ENCODE measurements at places on chromosomes 7 and 10.

DNA sequence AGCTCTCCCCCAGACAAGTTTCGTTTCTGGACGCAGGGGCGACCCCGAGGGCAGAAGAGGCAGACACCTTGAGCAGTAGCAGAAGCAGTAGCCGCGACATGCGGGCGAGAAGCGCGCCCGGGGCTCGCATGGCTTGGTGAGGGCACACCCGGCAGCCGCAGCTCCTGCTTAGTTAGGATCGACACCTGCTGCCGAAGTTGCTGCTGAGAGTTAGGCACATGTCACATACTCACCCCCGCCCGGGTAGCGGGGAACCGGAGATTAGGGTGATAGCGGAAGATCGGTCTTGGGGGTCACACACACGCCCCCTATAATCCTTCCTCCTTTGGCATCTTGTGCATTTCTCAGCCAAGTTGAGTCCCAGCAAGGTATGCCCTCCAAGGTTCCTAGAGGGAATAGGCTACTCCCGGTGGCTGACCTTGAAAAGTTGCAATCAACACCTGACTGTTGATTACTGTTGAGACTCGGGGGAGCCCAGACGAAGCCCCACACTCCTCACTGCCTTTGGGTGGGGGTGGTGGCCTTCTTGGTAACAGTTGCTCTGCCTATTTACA lies 668 bp downstream of the GPR37 start:
- no peak for DNase-seq

GRCh38 chr10:71840958-71841335 lies 10.1 kb downstream of the PSAP start:
- no peak for DNase-seq

DNA sequence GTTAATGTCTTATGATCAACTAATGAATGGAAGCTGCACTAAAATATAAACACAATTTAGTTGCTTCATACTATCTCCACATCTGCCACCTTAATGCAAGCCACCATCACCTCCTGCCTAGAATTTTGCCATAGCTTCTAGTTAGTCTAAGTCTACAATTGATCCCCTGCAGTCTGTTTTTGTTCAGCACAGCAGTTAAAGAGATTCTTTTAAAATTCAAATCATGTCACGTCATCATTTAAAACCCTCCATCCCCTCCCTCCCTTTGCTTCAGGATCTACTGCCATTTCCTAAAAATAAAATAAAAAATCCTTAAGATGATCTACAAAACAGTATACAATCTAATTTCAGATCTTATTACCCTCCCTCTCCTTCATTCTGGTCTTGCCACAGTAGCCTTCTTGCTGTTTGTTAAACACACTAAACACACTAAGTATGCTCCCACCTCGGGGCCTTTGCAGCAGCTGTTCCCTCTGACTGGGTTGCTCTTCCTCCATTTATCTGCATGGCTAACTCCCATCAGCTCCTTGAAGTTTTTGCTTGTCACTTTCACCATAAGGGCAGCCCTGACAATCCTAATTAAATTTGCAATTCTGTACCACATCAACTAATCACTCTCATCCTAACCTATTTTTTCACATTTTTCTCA lies 97.0 kb upstream of the FOXP2 start:
- DNase-seq: no peak

DNA sequence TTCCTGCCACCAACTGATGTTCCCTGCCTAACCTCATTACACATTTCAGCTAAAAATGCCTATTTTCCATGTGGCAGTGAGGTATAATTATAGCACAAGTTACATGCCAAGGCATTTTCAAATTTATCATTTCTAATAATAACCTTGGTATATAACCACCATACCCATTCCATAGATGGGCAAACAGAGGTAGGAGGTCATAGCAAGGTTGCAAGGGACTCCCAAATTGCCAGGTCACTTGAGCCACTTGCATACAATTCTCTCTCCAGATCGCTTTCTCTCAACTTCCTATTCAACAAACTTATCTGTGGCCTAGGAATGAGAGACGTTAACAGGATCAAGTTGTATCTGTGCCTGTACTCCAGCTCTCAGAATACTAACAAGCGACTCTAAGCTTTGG lies 108.3 kb downstream of the ATXN7L1 start:
- no peak for DNase-seq

DNA sequence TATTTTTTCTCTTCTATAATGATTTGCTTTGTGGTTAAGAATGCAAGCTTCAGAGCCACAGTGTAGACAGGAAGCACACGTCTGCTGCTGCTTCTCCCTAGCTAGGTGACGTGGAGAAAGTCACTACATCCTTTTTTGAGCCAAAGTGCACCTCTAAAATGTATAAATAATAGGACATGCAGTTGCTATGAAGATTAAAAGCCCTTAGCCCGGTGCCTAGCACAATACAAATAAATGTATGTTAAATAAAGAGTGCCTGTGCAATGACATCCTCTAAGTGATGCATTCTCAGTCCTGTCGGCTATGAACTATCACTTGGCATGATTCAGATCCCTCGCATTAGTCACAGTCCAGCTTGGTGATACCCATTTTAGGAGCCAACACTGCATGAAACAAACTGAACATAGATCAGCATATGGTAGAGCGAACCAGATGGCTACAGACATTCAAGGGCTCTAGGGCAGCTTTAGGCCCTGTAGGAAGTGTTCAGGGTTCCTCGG lies 4.8 kb upstream of the TRDMT1 start:
- no peak for DNase-seq

DNA sequence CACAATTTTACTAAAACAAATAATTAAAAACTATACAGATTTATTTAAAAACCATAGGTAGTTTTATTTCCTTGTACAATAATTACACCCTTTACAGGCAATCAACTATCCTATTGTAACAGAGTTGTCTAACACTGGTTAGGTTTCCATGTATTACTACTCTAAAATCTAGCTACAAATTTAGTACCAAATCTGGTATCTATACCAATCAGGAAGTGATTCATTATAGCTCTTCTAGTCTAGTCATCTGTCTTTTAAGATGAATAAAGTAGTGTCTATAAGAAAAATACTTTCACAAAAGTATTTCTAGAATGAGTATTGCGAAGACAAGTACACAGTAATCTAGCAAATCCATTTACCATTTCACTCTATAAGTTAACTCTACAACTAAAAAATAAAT lies 16.9 kb downstream of the ZNF800 start:
- DNase-seq: no peak

DNA sequence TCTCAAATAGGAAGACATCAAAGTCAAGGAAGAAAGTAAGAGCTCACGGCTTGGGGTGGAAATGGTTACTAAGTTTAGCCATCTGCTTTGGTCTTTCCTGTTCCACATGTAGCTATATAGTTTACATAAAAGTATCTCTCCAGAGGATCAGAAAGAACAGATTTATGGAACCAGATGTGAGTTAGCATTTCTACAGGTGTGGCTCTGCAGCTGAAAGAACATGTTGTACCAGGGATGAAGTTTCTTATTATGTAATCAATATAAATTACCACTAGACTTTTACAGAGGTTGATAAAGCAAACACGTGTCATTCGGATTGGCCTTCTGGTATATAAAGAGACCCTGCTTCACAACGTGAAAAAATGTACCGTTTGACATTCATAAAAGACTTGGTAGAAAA lies 19.9 kb downstream of the CALD1 start:
- no peak for DNase-seq

DNA sequence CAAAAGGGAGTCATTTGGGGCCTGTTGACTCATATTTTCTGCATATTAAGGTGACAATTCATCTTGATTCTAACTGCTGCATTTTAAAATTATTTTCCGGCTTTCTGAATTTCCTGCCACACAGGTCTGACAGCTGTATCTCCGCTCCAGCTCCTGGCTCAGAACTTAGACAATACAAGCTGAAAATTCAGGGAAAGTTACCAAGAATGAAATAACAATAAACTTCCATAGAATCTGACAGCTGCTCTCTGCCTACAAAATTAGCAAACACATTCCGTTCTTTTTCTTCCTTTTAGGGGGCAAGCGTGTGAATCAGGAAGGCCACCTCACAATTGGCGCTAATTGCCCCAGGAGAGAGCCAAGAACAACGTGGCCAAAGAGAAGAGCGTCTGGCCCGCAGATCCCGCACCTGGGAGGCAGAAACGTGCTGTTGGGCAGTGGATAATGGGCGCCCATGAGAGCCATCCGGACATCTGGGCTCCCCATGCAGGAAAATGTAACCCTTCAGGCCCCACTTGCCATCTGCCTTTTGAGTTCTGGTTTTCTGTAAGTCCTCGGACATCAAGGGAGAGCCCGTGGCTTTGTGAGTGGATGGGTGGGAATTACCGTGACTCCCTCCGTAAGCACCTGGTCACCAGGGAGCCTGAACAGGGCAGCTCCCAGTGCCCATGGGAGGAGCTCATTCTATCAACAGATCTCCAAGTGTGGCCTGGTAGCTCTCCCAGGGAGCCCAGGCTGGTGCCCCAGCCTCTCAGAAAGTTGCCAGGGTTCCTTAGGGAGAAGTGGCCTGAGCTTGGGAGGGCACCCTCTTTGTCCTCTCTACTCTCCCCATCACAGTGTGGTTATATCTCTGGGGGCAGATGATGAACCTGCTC lies 5.0 kb downstream of the CLRN3 start:
- no peak for DNase-seq

GRCh38 chr7:77337456-77337990 lies 78.6 kb downstream of the GSAP start:
- no peak for DNase-seq

- DNase-seq: no peak
Measured at GRCh38 chr10:62011558-62011957, 110.1 kb downstream of the ARID5B start.

DNA sequence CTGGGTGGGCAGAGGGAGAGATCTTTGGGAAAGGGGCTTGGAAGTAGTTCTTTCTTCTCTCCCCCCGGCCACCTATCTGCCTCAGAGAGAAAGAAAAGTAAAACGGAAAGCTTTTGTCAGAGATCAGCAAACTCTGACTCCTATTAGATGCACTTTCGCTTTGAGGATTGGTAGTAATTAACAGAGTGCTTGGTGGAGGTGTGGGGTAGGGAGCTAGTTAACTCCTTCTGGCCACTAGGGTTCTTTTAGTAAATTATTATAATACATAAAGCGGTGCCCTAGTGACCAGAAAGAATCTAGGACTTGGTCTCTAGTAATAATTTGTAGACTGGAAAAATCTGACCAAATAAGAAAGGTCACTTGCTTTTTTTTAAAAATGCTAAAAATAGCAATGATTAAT lies 54.6 kb downstream of the CPVL start:
- DNase-seq: no peak

GRCh38 chr7:46386428-46387399 lies 465.6 kb upstream of the IGFBP3 start:
- DNase-seq: no peak

DNA sequence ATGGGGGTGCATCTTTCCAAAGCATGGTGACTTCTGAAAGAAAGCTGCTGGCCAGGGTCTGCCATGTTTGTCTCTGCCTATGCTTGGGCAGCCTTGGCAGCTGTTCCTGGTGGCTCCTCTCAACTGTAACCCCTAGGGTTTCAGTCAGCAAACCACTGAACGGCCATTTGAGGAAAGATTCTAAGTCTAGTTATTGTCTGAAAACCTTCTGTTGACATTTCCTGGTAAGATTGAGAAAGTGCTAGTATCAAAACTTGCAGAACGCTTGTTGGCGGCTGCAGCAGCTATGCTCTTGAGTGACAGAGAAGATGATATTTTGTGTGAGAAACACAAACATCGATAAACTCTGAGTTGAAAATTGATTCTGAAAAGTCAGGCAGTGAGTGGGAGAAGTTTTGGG lies 523.1 kb downstream of the LRMDA start:
- DNase-seq: no peak

- DNase-seq: no peak
Measured at GRCh38 chr7:132125096-132125495, 451.2 kb downstream of the PLXNA4 start.

DNA sequence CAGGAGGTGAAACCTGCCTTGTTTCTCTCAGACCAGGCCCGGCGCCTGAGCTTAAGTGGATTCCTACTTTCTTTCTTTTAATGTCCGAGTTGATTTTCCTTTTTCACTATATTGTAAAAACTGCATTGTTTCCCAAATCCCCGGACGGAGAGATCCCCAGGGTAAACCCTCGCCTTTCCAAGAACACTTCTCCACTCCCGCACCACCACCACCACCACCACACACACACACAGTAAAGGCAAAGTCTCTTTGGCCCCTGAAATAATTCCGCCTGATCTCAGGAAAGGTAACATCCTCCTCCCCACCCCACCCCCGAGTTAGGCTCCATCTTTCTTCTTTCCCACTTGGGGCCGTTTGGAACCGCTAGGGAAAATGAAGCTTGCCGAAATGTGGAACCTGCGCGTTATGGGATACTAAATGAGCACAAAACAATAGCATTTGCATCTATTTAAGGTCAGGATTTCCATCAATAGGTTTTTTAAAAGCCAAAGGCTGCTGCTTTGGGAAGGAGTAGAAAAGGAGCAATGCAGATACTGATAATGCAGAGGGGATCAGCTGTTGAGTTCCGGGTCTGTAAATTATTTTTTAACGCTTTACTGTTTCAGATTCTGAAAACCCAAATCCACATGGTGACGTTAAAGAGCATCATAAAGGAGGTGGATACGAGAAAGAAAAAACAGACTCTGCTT lies 2.5 kb downstream of the HPSE2 start:
- DNase-seq: no peak

GRCh38 chr10:84256510-84257342 lies 11.9 kb downstream of the RGR start:
- no peak for DNase-seq

- DNase-seq: no peak
Measured at GRCh38 chr10:56449770-56450169, 88.7 kb upstream of the ZWINT start.

GRCh38 chr10:36220151-36220550 lies 578.1 kb upstream of the FZD8 start:
- DNase-seq: no peak

GRCh38 chr7:80415522-80415921 lies 96.3 kb downstream of the GNAT3 start:
- no peak for DNase-seq

- no peak for DNase-seq
Measured at GRCh38 chr10:48542471-48543181, 62.2 kb downstream of the ARHGAP22 start.

DNA sequence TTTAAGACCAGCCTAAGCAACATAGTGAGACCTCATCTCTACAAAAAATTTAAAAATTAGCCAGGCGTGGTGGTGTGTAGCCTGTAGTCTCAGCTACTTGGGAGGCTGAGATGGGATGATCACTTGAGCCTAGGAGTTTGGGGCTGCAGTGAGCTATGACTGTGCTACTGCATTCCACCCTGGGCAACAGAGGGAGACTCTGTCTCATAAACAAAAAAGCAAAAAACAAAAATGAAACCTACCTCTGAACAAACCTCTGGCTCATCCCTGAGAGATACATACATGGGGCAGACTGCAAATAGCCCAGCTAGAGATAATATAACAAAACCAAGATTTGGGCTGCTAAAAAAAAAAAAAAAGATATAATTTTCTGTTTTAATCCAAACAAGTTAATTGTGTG lies 19.5 kb downstream of the C10orf67 start:
- no peak for DNase-seq
